CD4-positive, alpha-beta T cell (primary cell): ENCODE measurements at places on chromosomes 13 and 19. TPM values are rescaled to one million over a fixed set of nuclear protein-coding genes. Genes with fewer than 3 reads are reported as not detected.

Gene PSPN
- total RNA-seq, result 0.81 TPM

Gene NLRP8
- total RNA-seq, result not detected

Gene ALDH16A1
- 25.1 TPM for total RNA-seq

Gene GSX1
- not detected for total RNA-seq

Gene RDH8
- not detected for total RNA-seq

Gene ADGRE2
- 3.0 TPM for total RNA-seq

Gene KLK5
- total RNA-seq, result not detected

Gene KLK4
- not detected for total RNA-seq

Gene ZNF730
- total RNA-seq, result not detected

Gene C19orf67
- not detected for total RNA-seq

Gene LMTK3
- 18.9 TPM for total RNA-seq

Gene MTRF1
- 15.7 TPM for total RNA-seq

DNA sequence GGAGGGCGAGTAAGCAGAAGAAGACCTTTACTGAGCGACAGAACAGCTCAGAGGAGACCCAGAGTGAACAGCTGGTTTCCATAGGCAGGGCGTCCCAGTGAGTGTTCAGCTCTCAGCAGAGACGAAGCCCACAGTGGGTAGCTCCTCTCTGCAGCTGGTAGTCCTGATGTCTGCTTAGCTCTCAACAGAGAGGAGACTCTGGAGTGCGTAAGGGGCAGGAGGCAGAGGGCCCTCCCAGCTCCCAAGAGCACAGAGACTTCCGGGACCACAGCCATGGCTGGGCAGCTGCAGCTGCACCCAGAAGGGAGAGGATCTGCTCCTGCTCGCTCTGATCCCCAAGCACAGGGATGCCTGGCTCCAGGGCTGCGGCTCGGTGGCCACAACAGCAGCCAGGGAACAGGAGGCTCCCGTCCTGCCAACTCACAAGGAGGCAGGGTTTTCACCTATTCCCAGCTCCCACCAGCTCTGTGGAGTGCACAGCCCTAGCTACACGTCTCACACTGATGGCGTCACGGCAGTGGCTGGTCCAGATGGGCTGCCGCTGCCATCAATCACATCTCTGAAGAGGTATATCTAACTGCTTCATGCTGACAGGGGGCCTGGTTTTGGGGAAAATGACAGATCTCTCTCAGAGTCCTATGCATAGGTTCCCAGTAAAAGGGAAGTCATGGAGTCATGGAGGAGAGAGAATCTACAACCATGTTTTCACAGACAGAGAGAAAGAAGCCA is 2660.1 kb upstream of the PCDH20 start:
- DNase-seq, result no peak

DNA sequence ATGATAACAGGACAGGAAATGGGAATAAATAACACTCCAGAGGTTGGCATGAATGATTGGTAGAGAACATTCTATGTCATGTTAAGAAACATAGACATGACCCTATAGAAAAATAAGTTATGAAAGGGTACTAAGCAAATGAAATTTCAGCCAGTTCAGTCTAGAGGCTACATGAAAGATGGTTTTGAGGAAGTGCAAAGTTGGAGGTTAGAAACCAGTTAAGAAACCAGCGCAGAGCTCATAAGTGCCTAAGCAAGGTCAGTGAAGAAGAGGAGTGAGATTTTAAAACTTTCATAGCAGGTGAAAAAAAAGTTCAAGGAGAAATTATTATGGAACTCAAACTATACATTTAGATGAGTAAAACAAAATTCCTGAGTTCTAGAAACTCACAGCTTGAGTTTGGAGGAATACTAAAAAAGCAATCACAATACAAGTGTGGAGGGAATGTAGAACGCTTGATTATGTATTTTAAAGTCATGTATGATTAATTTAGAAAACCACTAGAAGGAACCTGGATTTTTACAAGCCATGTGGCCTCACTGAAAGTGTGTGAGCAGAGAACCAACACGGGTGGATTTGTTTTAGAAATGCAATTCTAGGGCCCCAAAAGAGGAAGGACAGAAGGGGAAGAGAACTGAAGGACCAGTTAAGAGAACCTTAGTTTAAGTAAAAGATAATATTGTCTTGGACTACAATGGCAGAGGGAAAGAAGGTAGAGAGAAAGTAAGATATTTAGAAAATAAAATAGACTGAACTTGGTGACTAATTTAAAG is 162.4 kb downstream of the PCDH20 start:
- DNase-seq, result no peak

DNA sequence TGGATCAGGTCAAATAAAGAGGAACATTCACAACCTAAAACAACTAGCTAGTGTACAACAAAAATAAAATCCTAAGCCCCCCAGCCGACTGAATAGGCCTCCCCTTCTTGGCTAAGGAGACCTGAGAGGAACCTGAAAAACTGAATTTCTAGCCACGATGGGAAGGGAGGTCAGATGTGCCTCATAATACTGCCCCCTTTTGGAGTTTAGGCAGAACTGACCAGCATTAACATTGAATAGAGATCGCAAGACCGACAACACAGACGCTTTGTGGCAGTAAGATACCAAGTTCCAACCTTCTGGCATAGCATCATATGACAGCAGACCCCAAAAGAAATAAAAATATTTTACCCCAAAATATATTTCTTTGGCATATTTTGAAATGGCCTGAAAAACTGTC is 15.9 kb downstream of the CBY2 start:
- no peak for DNase-seq

- no peak for DNase-seq
These were observed 372.3 kb downstream of the NDFIP2 start for GRCh38 chr13:79853251-79853650.

GRCh38 chr19:40410030-40410389 is 3.2 kb downstream of the PRX start:
- no peak for DNase-seq

DNA sequence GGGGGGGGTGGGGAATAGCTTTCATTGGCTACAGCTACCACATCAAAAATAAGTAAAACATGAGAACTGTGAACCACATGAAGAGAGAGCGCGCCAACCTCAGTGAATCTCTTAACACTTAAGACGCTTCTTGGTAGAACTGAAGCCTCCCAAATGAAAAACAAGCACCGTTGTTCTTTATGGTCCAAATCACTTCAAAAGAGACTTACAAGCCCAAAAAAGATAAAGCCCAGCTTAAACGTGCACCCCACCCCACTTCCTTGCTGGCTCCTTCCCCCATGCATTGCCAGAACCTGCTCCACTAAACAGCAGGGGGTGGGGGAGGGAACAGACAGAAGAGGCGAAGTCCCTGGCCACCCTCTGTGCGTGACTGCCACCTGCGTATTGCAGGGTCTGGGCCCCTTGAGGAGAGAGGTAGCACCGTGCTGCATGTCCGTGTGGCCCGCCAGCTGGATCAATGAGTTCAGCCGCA is 479.1 kb downstream of the FOXO1 start:
- peak; percentile 91 for DNase-seq

- no peak for DNase-seq
These were observed 5.1 kb upstream of the MZF1 start for GRCh38 chr19:58578012-58578925.

DNA sequence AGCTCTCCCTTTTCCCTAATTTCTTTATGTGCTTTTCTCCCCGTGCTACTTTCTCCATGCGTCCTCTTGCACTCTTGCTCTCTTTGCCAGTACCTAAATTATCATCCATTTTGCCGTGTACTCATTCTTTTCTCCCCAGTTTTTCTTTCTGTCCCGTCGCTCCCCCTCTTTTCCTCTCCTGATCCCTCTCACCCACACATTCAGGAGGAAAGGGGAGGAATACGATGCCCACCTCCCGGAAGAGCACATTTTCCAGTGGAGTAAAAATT is 821 bp downstream of the ZNF616 start:
- DNase-seq, result no peak

- DNase-seq, result no peak
These were observed 23.5 kb upstream of the DLEU7 start for GRCh38 chr13:50866817-50867636.

- DNase-seq, result no peak
These were observed 1049.8 kb downstream of the OLFM4 start for GRCh38 chr13:54078271-54078870.

DNA sequence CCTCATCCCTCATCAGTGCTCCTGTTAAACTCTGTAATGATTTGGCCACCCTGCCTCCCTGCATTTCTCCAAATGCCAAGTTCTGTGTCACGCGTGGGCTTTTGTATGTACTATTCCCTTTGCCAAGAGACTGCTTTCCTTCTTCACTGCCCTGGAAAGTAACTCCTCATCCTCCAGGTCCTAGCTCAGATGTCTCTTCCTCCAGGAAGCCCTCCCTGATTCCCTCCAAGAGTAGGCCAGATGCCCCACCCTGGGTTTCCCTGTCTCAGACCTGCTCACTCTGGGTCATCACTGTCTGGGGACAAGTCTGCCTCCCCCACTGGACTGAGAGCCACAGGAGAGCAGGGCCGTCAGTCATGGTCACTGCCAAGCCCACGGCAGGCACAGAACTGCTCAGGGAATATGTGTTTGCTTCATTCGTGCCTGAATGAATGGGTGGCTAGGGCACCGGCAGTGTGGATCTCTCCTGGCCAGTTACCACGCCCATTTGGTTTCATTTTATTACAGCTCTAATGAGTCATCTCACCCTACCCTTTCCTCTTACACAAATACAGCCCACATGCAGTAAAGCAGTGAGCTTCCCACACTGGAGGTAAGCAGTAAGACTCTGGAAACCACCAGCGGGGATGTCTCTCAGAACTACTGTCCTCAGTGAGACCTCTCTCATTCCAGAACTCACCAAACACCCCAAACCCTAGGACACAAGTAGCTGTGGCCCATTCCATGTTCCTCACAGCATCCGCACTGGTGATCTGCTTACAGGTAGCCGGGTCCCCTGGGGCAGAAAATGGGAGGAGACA is 12.1 kb upstream of the GPR4 start:
- DNase-seq, result no peak

DNA sequence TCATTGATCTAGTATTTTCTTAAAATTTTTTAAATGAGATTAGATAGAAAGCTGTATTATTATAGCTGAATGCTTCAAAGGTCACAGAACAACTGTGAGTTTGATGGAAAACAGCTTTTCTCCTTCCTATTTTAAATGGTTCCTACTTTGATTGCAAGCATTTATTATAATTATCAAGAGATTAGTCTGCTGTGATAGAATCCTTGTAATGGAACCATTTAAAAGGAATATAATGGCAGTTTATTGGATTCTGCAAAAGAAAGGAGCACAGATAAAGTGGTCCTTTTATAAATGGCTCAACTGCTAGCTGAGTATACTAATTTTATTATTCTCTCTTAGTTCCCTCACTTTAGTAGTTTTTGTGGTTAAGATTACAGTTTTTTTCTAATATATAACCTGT is 87.0 kb downstream of the MAB21L1 start:
- DNase-seq, result no peak

DNA sequence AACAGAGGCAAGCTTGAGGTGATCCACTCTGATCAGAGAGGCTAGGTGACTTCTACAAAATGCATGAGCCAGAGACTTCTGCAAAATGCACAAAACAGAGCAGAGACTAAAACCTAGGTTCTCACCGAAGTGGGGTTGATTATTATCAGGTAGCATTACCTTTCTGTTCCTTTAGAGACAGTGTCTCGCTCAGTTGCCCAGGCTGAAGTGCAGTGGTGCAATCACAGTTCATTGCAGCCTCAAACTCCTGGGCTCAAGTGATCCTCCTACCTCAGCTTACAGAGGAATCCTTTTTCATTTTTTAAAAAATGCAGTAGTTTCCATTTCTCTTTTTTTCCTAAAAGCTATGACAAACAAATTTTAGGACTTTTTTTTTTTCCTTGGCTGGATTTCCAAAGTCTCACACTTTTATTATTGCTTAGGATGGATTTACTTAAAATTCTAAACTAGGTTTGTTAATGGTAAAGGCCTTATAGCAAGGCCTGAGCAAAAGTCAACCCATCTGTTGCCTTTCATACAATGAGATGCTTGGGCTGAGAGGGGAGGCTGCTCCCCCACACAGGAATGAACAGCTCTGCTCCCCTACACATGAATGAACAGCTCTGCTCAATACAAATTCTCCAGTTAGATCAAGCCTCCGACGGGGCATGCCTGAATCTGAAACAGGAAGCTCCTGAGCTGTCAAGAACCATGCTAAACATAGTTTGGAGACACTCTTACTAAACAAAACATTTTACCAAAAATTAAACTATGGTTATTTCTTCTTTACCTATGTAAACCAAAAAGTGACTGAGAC is 18.8 kb upstream of the TNFRSF19 start:
- DNase-seq, result no peak
